Cerebellar cortex (tissue), 1 donor: ENCODE measurements at places on chromosomes 7 and 10.

GRCh38 chr7:98902523-98902922 is 24.2 kb downstream of the TRRAP start:
- DNase-seq = no peak

GRCh38 chr10:32047881-32048280 is 8.3 kb downstream of the KIF5B start:
- no peak for DNase-seq

DNA sequence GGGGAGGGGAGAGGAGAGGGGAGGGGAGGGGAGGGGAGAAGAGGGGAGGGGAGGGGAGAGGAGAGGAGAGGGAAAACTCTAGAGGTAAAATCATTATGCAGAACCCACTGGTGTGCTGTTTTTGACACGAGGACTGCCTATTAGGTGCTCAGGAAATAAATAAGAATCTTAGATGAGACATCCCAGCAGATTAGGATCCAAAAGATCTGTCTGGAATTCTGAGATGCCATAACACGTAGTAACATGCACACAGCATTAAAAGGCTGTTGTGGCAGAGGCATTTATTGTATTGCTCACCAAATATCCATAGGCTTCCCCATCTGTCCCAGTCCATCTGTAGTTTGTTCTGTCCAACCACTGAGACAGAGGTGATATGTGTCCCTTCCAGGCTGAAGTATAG is 40.8 kb upstream of the KMT2E start:
- DNase-seq = no peak

GRCh38 chr7:45581271-45581780 is 7.2 kb downstream of the ADCY1 start:
- DNase-seq = peak; percentile 43

DNA sequence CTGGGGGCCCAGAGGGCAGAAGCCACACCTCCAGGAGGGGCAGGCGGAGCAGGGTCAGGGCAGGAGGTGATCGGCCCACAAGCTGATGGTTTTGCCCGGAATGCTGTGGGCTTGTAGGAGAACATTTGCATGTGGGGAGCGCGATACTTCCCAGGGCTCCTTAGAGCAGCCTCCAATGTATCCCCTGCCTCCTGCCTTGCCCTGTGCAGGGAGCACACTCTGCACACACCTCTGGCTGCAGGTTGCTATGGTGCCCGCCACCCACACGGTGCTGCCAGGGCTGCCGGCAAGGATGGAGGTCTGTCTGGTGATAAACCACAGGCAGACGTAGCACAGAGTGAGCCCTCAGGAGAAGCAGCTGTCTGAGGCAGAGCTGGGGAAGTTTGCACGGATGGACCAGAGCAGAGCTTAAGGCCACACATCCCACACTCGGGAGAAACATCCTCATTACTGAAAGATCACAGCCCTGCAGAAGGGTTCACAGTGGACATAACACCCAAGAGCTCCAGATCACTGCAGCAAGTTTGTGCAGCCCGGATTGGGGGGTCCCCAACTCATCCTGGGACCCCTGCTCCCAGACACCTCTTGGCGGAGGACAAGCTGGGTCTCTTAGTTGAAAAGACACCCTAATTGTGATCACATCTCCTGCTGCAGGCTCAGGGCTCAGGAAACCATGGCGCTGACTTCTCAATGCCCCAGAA is 41.8 kb downstream of the VIPR2 start:
- DNase-seq = no peak

GRCh38 chr10:13001041-13001886 is at the start of gene CCDC3:
Gene CCDC3 (minus strand): TSS chr10:13001713. CDS start chr10:13001570, 143 bp downstream.
- no peak for DNase-seq

GRCh38 chr7:45114926-45115325 is 3.4 kb upstream of the TBRG4 start:
- no peak for DNase-seq

DNA sequence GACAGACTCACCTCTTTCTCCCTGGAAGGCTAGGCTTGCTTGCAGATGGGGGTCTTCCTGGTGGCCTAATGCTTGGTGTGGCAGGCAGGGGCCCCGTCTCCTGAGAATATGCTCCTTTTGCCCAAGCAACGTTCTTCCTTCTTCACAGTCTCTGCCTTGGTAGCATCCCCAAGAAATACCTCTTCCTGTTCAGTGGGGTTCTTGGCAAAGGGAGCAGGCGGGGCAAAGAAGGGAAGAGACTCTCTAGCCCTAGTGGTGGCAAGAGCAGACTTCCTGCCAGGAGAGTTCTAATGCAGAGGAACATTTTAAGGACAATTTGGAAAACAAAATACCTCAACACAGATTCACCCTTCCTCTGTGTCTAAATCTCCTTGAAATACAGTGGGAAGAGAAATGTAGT is at the start of gene CLEC5A:
TSS of gene CLEC5A (minus strand) at position 179 of the 400 bp plus-strand sequence. CDS start 682 bp downstream, outside the sequence.
- no peak for DNase-seq

DNA sequence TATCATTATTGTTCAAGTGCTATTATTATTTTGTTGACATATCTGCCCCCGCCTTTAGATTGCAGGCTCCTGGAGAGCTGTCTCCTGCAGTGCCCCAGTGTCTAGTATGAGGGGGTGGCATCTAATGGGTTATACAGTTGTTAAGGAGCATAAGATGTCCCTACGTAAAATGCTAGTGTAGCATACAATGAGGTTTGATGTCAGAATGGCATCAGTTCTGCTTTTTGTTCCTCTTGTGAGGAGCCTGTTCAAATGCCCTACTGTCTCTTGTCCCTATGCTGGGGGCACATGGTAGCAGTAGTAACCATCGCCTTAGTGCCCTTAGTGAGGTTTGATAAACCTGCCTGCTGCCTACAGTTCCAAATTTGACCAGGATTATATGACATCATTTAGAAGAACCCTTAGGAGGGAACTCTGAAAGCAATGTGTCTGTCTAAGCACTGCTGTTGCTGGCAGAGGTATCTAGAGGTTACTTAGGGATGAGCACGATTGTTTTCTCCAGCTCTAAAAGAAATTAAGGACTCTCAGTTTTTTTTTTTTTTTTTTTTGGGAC is 9.7 kb downstream of the CREM start:
- DNase-seq = no peak

DNA sequence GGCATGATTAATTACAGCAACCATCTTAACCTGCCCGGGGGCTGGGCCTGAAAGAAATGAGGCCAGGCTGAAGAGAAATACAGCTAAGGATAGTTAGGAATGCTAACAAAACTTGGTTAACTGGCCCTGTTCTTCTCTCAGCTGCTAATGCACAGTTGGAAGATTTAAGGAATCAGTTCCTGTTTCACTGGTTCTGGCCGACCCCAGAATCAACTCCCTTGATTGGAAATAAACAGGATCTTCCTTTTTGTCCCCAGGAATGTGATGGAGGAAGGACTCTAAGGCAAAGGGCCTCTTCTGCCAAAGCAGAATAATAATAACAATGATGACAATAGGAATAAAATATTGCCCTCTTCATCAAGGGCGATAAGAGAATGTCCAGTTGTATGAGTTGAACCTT is 3.5 kb upstream of the LRMDA start:
- no peak for DNase-seq

- DNase-seq = no peak
Observed at GRCh38 chr7:12069757-12070156, 141.3 kb upstream of the TMEM106B start.

GRCh38 chr7:15686957-15687545 is 568 bp upstream of the MEOX2 start:
- no peak for DNase-seq

DNA sequence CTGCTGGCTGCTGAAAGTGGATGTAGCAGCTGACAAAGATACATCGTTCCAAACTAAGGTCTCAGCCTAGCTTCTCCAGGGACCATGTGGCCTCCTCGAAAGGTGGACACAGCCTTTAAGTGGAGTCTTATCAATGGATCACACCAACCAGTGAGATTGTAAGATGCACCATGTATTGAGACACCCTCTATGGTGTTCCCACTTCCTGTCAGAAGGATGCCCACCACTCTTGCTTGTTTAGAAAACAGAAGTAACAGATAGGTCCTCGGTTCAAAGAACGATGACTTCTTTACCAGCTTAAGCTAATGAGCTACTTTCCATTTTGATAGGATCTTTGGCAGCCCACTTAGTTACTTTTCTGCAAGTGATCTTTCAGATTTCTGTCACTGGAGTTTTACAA is 34.3 kb downstream of the SLC25A13 start:
- no peak for DNase-seq

- DNase-seq = no peak
Observed at GRCh38 chr10:43286076-43286805, 19.4 kb upstream of the RASGEF1A start.

- no peak for DNase-seq
Observed at GRCh38 chr7:8228766-8229674, 32.9 kb downstream of the ICA1 start.

GRCh38 chr7:41006306-41006995 is 696.4 kb downstream of the INHBA start:
- no peak for DNase-seq

- DNase-seq = peak; percentile 82
Observed at GRCh38 chr7:136139417-136139816, 162.3 kb upstream of the MTPN start.

DNA sequence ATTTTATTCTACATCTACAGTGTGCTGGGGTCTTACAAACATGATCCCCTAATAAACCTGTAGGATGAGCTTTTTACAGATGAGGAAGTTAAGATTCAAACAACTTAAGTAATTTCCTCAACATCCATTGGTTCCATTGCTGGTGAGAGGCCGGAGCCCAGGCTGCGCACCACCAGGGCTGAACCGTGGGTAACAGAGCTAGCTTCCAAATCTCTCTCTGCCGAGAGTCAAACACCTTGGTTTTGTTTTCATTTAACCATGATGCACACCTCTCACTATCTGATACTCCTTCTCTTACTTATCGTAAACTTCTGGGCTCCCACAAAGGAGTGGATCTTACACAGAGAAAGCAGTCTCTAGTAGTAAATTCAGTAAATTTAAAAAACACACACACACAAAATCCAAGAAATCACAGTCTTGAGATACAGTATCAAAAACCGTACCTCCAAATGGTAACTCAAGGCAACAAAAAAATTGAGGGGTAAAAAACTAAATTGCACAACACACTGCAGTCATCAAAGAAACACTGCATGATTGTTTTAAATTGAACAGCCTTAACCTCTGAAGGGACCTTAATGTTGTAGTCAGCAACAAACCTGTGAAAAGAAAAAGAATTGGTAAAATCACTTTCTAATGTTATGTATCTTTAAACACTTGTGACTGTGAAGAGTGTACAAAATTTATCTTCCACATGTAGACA is 20.5 kb downstream of the SGMS1 start:
- DNase-seq = no peak

GRCh38 chr7:101239191-101239950 is 1.8 kb upstream of the CLDN15 start:
- no peak for DNase-seq

GRCh38 chr7:137647905-137648565 is 198.7 kb downstream of the DGKI start:
- no peak for DNase-seq

DNA sequence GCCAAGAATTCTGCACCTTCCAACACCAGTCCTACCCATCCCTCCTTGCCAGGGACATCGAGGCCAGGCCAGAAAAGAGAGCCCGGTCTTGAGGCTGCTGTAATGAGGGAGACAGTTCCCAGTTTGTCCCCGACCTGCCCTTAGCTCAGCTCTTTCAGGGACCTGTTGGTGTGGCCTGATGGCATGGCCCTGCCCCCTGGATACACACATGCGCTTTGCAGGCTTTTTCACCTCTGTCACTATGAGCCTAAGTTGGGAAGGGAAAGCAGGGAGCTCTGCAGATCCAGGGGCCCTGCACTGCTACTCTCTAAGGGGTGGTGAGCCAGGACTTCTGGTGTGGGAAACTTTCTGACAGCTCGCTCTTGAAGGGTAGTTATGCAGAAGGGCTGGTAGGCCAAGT is 2.1 kb downstream of the SCD start:
- no peak for DNase-seq

- DNase-seq = no peak
Observed at GRCh38 chr7:155470686-155471638, 13.0 kb downstream of the EN2 start.

GRCh38 chr7:91226411-91226810 is 37.8 kb upstream of the FZD1 start:
- no peak for DNase-seq

- DNase-seq = no peak
Observed at GRCh38 chr7:40436710-40437109, 301.9 kb downstream of the SUGCT start.

DNA sequence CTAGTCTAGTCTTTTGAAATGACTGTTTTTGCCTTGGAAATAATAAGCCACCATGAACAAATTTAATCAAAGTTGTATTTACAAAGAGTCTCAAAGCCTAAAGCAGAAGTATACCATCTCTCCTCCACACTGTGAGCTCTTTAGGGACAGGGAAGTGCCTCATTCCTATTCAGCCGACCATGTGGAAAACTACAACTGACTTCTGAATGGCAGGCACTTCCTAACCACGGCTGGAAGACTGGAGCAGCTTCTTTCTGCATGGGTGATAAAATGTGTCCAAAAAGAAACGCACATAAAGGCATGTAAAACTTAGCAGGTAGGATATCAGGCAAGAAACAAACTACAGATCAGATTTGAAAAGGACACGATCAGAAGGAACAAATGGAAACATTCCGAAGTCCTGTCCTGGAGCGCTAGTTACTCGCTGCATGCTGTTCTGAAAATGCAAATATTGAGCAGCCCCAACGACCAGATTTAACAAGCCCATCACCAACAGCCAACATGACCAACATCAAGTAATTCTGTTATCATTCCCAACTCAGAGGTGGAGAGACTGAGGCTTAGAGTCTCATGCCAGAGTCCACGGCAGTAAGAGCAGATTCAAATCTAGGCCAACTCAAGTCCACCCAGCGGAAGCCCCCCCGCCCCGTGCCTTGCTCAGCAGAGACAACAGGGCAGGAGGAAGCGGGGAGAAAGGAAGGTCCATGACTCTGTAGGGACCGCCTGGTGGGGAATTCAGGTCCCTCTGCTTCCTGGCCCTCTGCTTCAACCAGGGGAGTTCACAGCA is 26.5 kb downstream of the CTBP2 start:
- no peak for DNase-seq

DNA sequence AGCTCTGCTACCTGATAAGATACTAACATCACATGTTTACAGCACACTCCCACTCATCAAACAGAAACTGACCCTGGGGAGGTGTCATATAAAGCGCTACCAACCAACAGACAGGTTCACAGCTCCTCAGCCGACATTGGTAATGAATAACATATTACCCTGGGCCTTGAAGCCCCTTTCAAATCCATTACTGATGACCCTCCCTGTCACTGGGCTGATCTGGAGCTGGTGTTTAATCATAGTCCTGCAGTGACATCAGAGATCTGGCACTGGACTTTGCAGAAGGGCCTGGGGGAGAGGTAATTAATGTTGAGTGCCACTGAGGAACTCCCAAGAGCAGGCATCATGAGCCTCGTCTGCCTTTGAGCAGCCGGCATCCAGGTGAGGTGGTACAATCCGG is 306.5 kb upstream of the NFE2L3 start:
- DNase-seq = no peak

GRCh38 chr10:9596368-9596920 is 1421.2 kb upstream of the CELF2 start:
- DNase-seq = no peak

DNA sequence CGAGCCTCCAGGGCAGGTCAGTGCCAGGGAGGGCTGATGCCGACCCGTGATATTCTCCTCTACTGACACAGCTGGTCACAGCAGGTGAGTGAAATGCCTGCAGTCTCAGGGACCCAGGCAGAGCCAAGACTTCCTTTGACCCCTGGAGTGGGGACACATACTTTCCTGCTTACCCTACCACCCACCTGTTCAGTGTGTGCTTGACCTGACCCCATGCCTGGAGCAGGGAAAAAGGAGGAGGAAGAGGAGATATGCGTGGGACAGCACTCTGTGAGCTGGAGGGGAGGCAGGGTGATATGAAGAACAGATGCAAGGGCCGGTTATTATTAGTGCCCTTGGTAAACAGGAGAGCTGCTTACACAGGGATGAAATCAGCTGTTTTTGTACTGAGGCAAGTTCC is 40.8 kb upstream of the WIPF3 start:
- DNase-seq = no peak

- DNase-seq = no peak
Observed at GRCh38 chr7:141960687-141961422, 12.7 kb downstream of the TAS2R38 start.
